ENCODE measurements at places on chromosomes 12 and 14.

GRCh38 chr14:47278233-47278842 is 397.1 kb downstream of the MDGA2 start:
- DNase-seq, result no peak

- DNase-seq, result no peak
Observed at GRCh38 chr12:50268482-50268881, 14.8 kb downstream of the LIMA1 start.

GRCh38 chr12:120139958-120140357 is 23.4 kb upstream of the RAB35 start:
- no peak for DNase-seq

- no peak for DNase-seq
Observed at GRCh38 chr12:130465626-130466025, 127.9 kb downstream of the PIWIL1 start.

DNA sequence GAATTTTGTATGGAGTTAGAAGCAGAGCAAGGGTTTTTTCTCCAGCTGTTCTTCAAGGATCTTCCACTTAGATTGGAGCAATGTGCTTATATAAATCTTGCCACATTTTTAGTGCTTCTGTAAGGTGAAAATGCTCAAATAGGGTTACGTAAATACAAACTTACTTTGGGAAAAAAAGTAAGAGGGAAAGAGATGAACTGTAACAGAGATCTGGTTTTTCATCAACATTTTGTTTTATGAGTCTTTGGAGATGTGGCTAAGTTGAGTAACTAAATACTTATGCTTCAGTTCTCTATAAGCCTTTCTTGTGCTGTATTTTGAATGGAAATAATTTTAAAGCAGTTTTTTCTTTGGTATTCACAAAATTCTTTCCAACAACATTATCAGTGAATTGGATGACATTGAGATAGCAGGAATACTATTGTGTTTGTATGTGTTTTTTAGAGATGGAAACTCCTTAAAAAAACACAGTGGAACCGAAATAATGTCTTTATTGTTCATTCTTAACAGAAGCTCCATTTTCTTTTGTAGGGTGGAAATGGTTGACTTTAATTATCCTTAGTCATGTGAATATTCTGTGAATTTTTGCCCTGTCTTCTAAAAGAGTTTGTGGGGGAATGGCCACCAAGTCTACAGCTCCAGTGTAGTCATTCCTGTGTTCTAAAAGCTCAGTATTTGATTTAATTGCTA is 45.7 kb downstream of the NPAS3 start:
- no peak for DNase-seq

DNA sequence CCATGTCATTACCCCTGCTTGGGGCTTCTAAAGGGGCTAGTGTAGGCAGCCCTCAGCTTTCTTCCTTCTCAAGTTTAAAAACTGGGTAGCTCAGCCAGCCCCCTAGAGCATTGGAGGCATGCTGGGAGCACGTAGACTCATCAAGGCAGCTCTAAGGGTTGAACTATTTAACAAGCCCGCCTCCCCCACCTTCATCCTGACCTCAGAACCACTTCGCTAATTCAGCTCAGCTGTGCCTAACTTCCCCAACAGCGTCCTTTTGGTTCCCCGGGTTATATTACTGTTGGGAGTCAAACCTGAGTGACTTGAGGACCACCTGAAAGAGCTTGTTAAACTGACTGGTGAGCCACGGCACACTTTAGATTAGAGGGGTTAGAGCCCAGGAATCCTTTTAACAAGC is 30.1 kb downstream of the MAX start:
- DNase-seq, result no peak

DNA sequence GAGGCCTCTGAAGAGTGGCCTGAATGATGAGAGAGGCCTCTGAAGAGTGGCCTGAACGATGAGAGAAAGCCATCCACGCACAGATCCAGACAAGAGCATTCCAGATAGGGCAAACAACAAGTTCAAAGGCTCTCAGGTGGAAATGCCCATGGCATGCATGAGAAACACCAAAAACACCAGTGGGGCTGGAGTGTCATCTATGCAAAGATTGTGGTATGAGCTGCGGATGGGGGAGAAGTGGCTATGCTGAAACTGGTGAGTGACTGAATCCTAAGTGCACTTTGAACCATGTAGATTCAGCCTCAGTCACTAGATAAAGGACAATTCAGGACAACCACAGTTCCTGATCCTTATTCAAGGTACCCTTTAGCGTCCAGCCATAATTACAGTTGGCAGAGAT is 79.4 kb upstream of the GZMB start:
- DNase-seq, result no peak

DNA sequence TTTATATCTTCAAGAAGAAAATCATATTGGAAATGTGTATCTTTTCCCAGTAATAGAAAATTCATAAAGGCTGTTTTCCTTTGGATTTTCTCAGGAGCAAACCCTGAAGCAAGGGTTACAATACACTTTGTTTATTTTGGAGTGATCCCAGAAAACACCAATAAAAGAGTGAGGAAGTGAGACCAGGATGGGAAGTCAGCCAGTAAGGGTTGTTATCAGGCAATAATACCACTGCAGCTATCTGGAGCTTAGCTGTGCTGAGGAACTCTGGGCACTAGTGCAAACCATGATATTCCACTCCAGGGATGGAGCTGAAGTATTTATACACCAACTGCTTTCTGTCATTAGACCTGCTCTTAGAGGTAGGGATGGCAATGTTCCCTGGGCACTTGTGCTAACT is 1002.3 kb downstream of the FLRT2 start:
- no peak for DNase-seq

DNA sequence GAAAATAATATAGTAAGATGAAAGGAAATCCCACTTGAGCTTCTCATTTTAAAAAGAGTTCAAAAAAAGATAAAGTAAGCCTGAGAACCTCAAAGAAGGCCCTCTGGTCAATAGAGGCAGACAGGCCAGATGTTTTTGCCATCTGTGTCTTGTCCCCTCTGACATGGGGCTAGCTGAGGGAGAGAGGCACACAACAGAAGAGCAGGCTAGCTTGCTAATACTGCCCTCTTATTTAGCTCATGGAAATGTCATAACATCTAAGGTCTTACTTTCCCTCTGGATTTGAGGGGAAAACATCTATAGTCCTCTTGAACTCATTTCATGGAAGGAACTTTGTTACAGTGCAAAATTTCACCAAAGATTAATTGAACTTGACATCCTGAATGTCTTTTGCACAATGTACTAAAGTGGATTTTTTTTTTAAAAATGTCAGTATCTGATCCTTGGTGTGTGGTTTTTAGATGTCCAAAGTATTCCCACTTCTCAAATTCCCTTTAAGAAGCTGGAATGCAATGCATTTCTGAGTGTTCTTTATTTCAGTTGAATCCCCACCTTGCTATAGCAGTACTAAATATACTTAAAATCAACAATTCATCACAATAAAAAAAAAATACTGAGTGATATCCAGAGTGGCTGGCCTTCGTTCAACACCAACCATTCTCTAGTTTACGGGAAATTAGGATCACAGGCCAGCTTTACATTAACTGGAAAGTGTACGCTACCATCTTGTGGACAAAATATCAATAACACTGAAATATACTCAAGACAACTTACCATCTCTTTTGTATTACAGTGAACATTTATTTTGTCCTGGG is 176.7 kb downstream of the PAH start:
- no peak for DNase-seq

DNA sequence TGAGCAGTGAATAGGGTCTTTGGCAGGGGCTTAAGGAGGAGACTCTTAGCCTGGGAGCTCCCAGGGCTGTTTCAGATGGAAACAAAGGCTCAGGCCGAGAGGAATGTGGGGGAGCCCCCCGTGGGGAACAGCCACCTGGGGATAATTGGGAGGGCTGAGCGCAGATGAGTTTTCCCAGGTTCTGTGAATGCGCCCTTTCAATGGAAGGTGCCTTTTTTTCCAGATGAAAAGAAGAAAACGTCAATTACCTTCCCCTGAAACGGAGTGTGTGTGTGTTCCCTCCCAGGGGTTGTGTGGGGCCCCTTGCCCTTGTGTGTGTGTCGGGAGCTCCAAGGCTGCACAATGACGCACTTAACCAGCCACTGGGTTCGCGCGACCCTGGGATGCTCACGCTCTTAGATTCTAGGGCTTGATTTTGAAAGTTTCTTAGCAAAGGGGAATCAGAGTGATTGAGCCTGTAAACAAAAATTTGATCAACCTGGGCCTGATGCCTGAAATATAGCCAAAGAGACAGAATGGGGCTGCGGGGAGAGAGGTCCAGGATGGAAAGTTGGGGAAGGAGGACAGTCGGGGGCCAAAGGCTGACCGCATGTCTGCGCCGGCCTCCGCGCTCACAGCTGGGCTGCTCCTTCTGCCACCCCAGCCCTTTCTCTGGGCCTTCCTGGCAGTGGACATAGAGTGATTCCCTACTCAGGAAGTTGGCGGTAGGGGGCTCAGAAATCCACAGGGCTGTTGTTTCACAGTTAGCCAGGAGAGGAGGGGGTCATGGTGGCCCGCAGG is 14.6 kb downstream of the MEG3 start:
- DNase-seq, result no peak

- DNase-seq, result no peak
Observed at GRCh38 chr12:8544295-8544694, 3.6 kb upstream of the CLEC4E start.

GRCh38 chr12:49875115-49875720 is 28.5 kb downstream of the FAIM2 start:
- DNase-seq, result no peak

DNA sequence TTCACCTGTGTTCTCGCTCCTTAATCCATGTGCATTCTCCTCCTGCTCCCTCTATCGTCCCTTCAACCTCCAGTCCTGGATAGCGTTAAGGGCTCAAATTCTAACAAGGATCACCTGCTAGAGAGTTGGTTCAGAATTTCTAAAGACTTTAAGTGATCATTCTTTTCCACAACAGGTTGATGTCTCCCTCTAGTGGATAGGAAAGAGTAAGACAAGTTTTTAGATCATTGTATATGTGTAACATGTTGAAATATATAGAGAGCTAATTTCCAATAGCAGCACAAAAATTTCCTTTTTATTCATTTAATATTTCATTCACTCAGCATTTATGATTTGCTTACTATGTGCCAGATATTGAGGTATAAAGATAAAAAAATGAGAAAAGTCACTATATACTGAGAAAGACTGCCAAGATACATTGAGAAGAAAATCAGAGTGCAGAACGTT is 9.3 kb upstream of the ESR2 start:
- DNase-seq, result no peak

Data from NCI-H510A (cell line).